ENCODE measurements at places on chromosomes 12 and 14.

DNA sequence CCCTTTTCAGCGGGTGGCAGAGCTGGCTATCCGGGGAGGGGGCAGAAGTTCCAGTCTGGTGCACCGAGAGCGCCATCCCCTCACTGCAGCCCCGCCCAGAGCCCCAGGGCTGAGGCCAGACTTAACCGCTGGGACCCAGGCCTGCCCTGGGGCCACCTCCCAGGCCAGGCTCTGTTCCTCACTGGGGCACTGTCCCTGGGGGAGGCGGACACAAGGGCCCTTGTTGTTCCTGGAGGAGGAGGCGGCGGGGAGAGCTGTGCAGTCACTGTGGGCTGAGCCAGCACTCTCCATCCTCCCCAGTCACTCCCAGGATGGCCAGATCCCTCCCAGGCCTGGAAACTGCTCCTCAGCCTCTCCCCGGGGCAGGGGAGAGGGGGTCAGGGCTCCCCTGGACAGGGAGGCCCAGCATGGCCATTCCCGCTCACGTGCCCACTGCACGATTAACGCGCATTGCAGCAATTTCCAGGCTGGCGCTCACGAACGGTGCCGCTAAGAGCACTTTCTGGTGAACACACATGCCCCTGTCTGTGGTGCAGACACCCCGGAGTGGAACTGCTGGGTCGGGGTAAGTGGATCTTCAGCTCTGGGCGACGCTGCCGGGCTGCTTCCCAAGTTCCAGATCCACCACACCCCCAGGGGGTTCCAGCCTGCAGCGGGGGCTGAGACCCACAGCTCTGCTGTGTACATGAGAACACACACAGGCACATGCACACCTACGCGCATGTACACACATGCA, 89.8 kb upstream of the SFSWAP start:
- no peak for DNase-seq

DNA sequence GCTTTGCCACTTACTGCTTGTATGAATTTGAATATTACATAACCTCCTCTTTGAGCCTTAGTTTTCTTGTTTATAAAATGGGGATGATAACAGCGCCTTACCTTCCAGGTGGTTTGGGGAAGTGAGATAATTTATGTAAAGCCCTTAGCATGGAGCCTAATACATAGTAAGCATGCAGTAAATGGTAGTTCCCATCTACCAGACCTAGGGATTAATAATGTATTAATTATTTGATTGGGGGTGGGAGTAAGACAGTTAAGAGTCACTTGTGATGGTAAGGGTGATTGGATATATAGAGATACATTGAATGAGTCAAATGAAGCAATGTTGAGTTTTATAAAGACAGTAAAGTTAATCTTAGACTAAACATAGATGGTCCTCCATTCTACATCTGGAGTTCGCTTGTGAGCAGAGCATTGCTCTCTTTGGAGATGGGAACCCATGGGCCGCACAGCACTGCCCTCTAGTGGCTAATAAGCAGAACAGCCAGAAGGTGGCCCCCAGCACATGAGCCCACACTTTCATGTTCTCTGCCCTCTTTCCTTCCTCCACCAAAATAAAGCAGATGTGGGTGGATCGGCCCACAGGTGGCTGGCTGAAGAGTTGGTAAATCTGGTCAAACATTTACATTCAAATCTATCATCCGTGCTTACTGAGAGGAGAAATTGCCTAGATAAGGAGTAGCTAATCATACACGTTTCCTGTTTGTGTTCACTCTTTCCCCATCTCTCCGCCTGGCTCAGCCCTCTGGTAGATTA, 26.5 kb upstream of the TAMALIN start:
- peak; percentile 40 for DNase-seq

DNA sequence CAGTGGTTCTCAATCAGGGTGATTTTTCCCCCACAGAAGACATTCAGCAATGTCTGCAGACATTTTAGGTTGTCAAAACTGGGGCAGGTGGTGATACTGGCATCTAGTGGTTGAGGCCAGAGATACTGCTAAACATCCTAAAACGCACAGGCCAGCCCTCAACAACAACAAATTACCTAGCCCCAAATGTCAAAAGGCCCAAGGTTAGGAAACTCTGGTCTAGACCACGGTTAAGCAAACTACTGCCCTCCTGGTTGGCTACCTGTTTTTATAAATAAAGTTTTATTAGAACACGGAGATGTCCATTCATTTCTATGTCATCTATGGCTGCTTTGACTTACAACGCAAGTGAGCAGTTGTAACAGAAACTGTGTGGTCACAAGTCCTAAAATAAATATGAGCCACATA, 186.7 kb downstream of the EFCAB11 start:
- DNase-seq: peak; percentile 20

- DNase-seq: no peak
These were observed 46.1 kb downstream of the SLC24A4 start for GRCh38 chr14:92369097-92369496.

- DNase-seq: no peak
These were observed 117.7 kb downstream of the RFLNA start for GRCh38 chr12:124412646-124413015.

DNA sequence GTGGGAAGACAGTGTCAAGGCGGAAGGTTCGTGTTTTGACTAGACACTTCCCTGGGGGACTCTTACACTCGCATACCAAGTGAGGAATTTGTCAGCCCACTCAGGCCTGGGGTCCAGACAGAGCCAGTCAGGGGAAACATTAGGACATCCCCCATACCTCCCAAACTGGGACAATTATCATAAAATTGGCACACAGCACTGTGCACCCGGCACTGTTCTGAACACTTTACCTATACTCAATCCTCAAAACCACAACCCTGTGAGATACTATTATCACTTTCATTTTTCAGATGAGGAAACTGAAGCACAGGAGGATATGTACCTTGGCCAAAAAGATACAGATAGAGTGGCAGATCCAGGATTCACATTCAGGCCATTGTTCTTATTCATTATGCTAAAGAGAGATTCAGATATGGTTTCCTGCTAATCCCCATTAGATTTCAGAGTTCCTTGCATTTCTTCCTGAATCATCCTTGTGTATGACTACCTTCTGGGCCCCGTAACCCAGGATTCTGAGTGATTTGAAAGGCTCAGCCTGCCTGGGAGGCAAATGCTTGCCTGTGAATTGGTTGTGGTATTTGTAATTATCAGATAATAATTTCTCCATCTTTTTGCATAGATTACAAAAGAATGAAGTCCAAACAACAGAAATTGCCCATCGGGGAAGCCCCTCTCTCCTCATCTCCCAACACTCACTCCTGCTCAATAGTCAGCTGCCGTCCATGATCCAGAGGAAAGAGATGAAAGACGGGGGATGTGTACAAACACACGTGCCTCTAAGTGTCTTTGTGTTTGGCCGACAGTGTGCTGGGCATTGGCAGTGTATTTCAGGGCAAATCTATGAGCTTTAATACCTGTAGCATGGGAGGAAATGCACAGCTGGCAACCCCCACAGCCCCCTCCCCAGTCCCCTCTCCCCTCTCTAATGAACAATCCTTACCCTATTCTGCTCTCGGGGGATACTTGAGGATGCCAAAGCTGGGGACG, 4.6 kb downstream of the TAC3 start:
- no peak for DNase-seq

- no peak for DNase-seq
These were observed 10.3 kb upstream of the PPP4R4 start for GRCh38 chr14:94163796-94164195.

DNA sequence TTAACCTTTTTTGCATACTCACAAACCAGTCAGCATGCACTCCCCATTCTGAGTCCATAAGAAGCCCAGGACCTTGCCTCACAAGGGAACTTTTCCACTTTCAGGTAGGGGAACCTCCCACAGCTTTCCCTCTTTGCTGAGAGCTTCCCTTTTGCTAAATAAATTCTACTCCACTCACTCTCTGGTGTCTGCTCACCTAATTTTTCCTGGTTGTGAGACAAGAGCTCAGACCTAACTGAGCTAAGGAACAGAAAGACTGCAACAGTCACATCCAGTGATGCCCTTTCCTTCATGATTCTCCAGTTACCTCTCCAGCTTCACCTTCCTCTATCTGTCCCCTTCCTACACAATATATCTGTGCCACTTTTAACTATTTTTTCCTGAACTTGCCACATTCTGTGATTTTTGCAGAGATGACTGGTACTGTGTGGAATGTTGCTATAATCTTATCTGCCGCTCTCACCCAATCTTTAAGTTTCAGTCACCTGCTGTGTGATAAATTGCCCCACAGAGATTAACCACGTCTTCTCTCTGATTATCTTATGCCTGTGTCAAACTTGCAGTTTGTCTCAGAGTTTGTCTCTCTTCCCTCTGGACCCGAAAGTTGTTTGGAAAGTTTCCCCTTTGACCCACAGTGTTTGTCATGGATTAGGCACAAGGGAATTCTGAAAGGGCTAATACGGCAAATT, 737.1 kb upstream of the FLRT2 start:
- DNase-seq: no peak

GRCh38 chr14:69814397-69814796, 17.4 kb upstream of the SLC10A1 start:
- no peak for DNase-seq

- DNase-seq: no peak
These were observed 15.9 kb downstream of the ATP6V1D start for GRCh38 chr14:67343601-67344230.

DNA sequence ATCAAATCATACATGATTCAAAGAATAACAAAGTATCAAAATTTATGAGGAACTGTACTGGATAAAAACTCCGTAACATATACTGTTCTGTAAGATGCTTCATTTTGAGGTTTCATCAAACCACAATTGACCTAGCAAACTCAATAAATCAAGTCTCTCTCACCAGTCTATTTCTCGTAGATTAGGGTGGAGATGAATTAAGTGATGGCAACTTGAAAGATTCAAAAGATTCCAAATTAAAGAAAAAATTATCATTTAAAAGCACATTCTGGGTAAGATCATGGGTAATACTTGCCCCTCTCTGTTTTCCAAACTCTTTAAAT, 74.4 kb downstream of the PAPLN start:
- no peak for DNase-seq

- no peak for DNase-seq
These were observed 754 bp downstream of the ACSS3 start for GRCh38 chr12:81078469-81079196.

DNA sequence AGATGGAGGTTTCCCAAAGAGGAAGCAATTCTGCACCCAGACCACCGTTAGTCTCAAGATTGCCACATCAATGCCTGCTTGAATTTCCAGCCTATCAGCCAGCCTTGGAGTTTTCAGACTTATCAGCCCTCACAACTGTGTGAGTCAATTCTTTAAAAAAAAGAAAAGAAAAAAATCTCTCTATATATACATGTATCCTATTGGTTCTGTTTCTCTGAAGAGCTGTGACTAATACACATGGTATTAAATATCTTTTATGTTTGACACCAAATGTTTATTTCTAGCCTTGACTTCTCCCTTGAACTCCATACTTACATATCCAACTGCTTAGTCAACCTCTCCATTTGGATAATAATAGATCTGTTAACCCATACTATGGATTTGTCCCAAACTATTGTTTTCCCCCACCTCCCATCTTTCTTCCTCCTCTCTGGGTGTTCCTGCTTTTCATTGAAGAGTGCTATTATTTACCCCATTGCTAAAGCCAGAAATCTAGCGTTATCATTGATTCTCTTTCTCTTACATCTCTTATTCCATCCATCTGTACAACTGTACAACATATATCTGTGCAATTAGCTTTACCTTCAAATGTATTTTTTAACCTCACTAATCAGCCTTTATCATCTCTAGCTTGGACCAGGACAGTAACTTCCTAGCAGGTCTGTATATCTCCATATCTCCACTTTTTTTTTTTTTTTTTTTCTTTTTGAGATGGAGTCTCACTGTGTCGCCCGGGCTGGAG, 22.7 kb upstream of the EID3 start:
- no peak for DNase-seq

- no peak for DNase-seq
These were observed 62.7 kb downstream of the CDC42BPB start for GRCh38 chr14:102994689-102995088.

- DNase-seq: no peak
These were observed 3.6 kb upstream of the RAD51AP1 start for GRCh38 chr12:4535092-4535491.

DNA sequence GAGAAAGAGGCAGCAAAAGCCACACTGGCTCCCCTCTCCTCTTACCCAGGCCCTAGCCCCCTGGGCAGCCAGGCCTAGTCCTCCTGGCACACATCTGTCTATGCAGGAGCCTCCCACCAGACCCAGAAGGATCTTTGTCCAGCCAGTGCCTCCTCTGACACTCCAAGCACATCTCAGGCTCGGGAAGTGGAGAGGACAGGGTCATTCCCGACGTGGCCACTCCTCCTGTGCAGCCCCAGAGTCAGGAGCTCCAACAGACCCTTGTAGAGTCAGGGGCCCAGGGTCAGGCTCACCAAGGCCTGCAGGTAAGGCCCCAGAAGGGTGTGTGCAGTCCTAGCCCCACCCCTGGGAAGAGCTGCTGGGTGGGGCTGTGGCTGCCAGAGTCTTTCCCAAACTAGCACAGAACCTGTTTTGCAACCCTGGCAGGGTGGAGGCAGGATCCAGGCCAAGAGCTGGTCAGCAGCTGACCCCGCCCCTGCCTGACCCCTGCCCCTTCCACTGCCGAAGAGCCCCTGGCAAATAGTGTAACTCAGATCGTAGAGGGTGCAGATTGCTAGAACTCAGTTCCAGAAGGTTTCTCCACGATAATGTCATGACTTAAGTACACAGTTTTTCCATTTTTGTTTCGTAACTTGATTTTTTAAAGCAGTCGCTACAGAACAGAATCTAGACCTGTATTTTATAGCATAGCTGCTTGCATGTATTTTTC, 26.6 kb upstream of the PNMA1 start:
- DNase-seq: no peak

- DNase-seq: peak; percentile 41
These were observed 244.2 kb upstream of the OR4E1 start for GRCh38 chr14:21917699-21918436.

- no peak for DNase-seq
These were observed 7.1 kb downstream of the PTHLH start for GRCh38 chr12:27965411-27965810.

DNA sequence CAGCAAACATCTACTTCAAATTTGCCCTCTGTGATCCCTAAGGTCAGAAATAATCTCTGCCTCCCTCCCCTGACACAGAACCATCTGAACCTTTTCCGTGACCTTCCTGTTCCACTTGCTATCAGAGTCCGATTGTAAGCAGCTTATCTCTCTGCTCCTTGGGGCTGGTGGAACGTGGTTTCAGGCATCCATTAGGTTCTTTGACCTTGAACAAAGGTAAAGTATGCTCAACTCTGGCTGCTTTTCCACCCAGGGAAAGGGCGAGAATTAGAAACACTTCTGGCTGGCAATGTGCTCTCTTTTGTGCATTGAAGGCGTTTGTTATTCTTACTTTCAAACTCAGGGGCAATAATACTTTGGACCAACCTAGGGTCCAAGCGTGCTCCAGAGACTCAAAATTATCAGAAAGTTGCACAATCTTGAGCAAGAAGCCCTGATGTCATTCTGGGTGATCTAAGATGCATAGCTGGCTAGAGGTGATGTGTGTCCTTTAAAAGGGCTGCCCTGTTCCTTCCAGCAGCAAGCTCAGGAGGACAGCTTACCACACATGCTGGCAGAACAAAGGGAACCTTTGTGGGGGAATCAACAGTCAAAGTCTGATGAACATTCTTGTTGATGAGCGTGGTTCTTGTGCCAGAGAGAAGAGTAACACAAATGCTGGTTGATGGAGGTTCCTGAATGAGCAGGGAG, 29.8 kb downstream of the ADGRD1 start:
- DNase-seq: no peak

All from stimulated activated CD4-positive, alpha-beta T cell treated with anti-CD3 and anti-CD28 coated beads, TNF-alpha, amount 100 ng/mL, for 24 hours (primary cell).